Muscle of back (tissue), 13 donors: ENCODE measurements at places on chromosomes 12 and 14. TPM values are rescaled to one million over a fixed set of nuclear protein-coding genes. Genes with fewer than 3 reads are reported as not detected.

Gene IL26
- not detected for polyA plus RNA-seq

Gene TEAD4
- 89.3 TPM for polyA plus RNA-seq

Gene NELL2
- 2.4 TPM for polyA plus RNA-seq

Gene TAS2R42
- polyA plus RNA-seq: not detected

Gene SLCO1B1
- not detected for polyA plus RNA-seq

Gene GRIN2B
- polyA plus RNA-seq: 0.05 TPM

Gene FIGNL2
- polyA plus RNA-seq: 0.41 TPM

Gene OVCH1
- polyA plus RNA-seq: 0.05 TPM

Gene FAM181A
- polyA plus RNA-seq: 0.17 TPM

Gene CIT
- 13.5 TPM for polyA plus RNA-seq

Gene RPS6KL1
- polyA plus RNA-seq: 12.8 TPM

Gene TTC6
- polyA plus RNA-seq: 0.22 TPM

Gene DICER1
- polyA plus RNA-seq: 52.1 TPM

- no peak for DNase-seq
Measured at GRCh38 chr12:73833746-73834145, 703.9 kb upstream of the ATXN7L3B start.

DNA sequence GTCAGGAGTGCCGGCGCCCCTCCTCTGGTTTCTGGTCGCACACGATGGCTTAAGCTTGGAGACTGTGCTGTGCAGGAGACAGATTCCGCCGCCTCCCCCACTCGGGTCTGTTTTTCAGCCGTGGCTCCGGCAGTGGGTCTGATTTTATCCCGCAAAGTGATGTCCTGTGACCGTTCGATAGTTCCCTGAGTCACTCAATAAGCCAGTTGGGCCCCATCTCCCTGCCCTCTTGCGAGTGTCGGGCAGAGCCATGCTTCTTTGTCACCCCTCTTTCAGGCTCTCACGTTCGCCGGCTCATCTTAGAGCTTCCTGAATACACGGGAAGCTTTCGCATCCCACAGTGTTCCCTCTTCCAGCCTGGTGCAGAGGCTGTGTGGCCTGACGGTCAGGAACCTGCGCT is 127.8 kb upstream of the RFLNA start:
- DNase-seq: no peak

DNA sequence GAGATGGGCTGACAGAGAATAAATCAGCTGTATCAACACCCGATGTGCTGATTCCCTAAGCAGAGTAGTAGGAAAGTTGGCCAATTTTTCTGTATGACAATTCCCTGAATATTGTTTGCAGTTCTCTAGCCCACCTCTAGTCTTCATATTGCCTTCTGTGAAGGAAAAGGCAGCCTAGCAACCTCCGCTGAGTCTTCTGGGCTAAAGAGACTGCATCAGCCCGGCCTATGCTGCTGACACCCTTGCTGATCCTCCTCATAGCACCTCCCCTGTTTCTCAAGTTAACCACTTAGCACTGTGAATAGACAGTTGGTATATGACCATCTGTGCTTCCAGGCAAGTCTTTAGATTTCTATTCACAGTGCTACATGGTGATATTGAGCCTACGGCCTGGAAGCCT is 161.1 kb upstream of the EGLN3 start:
- DNase-seq: no peak

DNA sequence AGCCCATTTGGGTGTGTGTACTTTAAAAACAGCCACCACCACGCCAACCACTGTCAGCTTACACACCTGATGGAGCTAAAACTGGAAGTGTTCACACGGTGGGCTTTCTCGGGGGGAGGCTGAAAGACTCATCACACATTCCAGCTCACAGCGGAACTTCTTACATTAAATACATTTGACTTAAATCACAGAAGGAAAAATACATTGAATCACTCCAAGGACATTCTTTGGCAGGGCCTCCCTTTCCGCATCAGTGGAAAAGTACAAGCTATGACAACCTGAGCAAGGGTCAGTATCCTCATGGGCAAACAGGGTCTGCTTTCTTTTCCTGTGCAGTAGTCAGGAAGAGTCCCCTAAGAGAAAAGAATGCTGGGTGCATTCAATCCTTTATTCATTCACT is 31.0 kb upstream of the TC2N start:
- DNase-seq: no peak

DNA sequence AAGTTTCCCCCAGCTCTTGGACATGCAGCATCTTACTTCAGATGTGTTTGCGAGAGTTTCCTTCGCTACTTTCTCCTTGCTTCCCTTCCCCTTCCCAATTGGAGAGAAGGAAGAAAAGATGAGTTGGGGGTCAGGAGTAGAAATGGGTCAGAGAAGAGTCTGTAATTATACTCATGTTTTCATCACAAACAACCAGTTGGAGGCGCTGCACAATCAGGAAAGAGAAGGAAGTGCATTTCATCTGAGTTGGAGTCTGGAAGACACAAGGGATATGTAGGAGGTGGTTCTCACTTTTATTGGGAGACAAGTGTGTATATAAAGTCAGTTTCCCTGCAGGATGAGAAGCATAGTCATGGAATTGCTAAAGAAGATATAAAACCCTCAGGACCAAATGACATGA is 31.3 kb upstream of the VSX2 start:
- no peak for DNase-seq

GRCh38 chr14:49581209-49582112 is 4.7 kb downstream of the RPS29 start:
- DNase-seq: no peak

GRCh38 chr14:60008042-60008441 is 83.7 kb upstream of the PCNX4 start:
- no peak for DNase-seq

DNA sequence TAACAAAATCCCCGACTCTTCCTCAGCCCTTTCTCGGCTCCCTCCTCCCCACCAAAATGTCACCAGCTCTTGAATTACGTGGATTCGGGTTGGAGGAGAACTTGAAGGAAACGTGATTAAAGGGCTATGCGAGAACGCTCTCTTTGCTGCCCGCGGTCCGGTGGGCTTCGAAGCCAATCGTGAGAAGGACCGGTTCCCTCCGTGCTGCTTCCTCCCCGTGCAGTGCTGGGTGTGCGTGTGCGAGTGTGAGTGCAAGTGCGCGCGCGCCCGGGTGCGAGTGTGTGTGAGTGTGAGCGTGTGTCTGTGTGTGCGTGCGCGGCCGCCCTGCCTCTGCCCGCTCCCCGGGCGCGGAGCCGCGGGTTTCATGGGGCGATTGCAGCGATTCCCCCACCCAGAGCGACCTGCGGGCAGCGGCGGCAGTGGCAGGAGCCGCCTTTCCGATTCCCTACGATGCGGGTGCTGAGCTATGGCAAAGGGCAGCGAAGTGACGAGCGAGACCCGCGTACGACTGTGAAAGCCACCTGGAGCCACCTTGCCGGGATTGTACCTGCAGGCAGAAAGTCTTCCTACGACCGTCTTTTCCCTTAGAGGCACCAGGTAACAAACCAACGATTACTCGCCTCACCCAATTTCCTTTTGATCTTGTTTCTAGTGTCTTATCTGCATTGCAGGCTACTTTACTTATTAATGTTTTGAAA is 1.4 kb downstream of the LRFN5 start:
- DNase-seq: peak; percentile 28

- DNase-seq: no peak
Measured at GRCh38 chr12:75482646-75483045, 2.1 kb downstream of the GLIPR1 start.

DNA sequence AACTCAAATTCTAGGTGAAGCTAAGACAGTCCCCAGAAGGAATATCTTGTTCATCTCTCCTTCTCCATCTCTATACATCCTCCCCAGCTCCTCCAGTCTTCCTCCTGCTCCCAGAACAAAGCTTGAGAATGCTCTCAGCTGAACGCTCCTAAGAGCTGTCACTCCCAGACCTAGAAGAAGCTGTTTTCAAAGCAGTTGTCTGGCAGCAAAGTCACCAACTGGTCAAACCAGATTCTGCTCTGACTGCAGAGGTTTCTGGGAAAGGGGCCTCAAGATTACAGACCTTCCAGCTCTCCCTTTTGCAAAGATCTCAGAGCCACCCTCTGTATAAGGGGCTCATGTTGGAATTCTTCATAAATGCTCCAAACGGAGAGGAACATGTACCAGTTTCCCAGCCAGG is 9.6 kb upstream of the HSPB8 start:
- no peak for DNase-seq

DNA sequence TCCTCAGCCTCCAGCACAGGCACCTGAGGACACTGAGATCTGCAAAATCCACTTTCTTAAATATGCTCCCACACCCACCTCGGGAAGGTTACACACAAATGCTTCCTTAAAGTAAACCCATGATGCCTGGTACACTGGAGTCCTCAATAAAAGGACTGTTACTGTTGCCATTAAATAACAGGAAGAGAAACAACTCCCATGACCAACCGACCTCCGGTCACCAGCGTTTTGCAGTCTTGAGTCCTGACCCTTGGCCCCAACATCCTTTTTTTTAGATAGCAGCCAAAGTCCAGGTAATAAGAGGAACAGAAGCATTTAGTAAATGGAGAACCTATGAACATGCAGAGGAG is 42.4 kb downstream of the ITPK1 start:
- no peak for DNase-seq

- no peak for DNase-seq
Measured at GRCh38 chr14:50083467-50084337, 32.7 kb downstream of the VCPKMT start.

DNA sequence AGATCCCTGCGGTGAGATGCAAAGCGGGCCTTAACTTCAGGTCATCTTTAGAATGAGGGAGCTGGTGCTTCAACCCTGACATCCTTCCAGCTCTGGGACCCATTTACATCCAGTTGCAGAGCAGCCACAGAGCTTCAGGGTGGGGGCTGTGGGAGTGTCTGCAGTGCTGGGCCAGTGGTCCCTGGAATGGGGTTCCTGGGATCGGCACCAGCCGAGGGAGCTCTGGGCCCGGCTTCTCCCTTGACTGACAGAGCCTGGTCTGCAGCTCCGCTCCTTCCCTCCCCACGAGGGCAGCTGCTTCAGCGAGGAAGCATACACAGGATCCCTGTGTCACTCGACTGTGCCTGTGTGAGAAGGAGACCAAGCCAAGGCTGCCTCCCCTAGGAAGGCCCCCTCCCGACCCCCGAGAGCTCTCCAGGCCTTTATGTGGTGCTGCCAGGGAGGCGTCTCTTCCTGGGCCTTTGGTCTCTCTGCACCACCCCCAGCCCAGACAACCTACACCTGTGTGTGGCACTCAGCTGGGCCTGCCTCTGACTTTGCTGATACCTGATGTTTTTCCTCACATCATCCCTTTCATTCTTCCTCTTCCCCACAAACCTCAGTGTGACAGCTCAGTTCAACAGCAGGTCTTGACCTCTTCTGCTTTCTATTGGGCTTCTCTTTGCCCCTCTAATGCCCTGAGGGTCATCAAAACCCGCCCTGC is 48.1 kb upstream of the RIN3 start:
- DNase-seq: no peak

DNA sequence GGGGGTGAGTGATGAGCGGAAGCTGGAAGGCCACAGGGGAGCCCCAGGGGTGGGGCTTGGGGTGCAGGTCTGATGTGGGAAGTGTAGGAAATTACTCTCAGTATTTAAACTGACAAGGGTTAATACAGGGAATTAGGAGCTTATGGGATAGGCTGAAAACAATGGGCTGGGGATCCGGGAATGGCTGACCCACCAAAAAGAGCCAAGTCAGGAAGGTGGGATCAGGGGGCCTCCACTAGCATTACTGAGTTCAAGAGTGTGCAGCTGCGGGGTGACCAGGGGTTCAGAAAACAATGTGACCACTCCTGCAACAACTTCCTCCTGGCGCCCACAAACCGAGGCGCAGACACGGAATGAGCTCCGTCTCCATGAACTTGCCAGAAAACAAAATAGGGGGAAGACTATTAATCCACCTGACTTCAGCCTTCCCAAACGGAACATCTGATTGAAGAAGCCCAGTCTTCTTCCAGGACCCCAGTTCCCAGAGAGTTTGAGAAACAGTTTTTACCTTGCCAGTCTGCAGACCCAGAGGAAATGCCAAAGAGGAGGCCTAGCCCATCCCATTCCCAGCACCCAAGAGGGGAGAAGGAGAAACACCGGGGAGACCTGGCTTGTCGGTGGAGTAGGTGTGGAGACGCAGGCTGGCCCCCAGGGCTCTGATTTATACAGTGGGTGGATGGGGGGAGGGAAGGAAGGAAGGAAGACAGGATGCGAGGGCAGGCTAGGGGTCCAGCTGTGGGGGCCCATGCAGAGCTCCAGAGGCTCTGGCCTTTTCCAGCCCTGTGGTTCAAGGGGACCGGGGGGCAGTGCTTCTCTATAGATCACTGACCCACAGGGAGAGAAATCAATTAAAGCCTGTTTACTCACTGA is 16.5 kb upstream of the YY1 start:
- DNase-seq: no peak

DNA sequence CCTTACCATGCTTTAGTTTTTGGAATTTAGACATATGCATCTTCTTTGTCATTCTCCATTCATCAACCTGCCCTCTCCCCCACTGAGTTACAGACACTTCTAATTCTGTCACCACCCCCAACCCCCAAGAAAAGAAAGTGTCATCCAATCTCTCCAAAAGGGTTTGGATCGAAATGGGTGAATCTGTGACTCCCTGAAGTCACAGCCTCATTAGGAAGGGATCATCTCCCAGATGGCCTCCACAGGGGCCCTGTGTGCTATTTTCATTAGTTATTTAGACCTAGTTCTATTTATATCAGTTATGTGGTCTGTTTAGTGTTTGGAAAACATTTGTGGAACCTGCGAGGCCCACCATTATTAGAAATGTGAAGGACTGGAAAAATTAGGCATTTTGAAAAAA is 191.0 kb upstream of the ATP2B1 start:
- no peak for DNase-seq

DNA sequence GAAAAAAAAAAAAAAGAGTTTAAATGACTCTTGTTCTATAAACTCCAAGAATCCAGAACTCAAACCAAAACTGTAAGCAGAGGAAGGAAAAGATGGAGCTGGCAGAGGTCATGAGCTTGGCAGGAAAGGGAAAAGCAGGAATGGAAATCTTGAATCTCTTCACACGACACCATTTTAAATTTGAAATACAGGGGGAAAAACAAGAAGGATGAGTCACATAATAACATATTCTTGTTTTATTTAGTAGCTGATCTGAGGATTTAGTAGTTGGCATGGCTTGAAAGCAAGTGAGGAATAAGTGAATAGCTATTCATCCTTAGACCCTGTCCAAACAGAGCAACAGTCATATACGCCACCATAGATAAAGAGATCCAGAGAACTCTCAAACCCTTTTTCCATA is 35.0 kb downstream of the EPS8 start:
- DNase-seq: no peak

- DNase-seq: no peak
Measured at GRCh38 chr14:89377544-89377943, 39.5 kb downstream of the FOXN3 start.

DNA sequence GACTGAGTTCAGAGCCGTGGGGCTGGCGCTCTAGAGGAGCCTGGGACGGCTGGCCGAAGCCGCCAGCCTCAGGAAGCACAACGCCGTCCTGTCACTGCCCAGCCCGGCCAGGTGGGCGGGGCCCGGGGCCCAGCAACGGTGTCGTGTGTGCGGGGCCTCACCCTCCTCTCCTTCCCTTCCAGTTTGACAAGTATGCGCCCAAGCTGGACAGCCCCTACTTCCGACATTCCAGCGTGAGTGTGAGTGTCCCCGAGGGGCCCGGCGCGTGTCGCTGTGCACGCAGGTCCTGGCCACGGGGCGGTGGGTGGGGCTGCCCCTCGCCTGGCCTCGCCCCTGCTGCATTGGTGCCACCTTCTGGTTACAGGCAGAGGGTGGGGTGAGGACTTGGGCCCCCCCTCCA is 38.3 kb downstream of the LRCOL1 start:
- no peak for DNase-seq
